ENCODE measurements at places on chromosomes 1 and 21. TPM values are rescaled to one million over a fixed set of nuclear protein-coding genes. Genes with fewer than 3 reads are reported as not detected.

HSPB7 gene
- not detected for total RNA-seq

GRCh38 chr1:2311184-2312032 is 79.9 kb downstream of the MORN1 start:
- peak; percentile 92 for DNase-seq
- no peak overlapping the region for H3K4me3 ChIP-seq
- H3K4me1 ChIP-seq, result peaks cover 8% of the 10 kb centered on the region
- H3K27ac ChIP-seq, result no peak overlapping the region
- H3K27me3 ChIP-seq, result no peaks in the 10 kb centered on the region

DNA sequence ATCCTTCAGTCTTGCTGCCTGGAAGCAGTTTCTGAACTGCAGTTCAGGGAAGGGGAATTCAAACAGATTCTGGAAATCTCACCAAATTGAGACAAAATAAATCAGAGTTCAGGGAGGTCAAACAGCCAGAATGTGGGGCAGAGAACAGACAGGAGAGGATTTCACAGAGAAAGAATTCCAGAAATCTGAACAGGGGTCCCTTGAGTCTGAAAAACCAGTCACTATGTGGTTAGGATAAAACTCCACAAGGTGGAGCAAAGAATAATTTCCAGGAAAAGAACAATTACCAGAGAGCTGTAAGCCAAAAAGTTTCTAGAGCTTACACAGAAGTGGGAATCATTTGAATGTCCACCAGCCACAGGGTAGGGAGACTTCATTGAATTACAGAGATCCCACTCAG is 84.7 kb downstream of the URB2 start:
- no peaks in the 10 kb centered on the region for H3K4me1 ChIP-seq
- no peak for DNase-seq
- H3K27me3 ChIP-seq, result no peaks in the 10 kb centered on the region

DNA sequence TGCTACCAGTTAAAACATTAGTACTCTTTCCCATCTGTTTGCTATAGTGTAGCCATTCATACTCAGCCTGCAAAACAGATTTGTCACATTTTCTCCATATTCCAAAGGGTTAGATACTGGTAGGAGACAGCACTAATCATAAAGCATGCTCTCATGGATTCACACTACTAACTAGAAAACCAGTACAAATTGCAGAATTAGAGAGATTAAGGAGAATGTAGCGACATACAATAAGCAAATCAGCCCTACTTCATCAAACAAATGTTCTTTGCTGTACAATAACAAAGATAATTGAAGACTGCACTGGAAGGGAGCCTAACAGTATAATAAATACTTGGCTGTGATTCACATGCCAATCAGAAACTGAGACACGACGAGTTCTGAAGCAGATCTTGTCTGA is 368.0 kb upstream of the PRMT6 start:
- H3K27me3 ChIP-seq, result no peaks in the 10 kb centered on the region
- no peak overlapping the region for H3K27ac ChIP-seq

DNA sequence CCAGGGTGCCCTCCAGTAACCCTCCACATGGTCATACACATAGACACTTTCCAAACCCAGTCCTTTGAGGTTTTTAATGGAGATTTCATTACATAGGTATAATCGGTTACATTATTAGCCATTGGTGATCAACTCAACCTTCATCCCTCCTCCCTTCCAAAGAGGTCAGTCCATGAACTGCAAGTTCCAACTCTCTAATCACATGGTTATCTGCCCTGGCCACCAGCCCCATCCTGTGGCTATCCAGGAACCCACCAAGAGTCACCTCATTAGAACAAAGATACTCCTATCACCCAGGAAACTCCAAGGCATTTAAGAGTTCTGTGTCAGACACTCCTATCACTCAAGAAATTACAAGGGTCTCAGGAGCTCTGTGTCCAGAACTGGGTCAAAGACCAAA is 12.2 kb downstream of the ATP1A4 start:
- H3K4me3 ChIP-seq, result no peak overlapping the region
- no peaks in the 10 kb centered on the region for H3K27me3 ChIP-seq
- H3K36me3 ChIP-seq, result no peaks in the 10 kb centered on the region
- H3K4me1 ChIP-seq, result no peaks in the 10 kb centered on the region
- no peak for DNase-seq

CFAP107 gene
- not detected for total RNA-seq

GRCh38 chr1:8813016-8813763 is 4.2 kb downstream of the RERE start:
- H3K36me3 ChIP-seq, result no peaks in the 10 kb centered on the region
- no peaks in the 10 kb centered on the region for H3K27me3 ChIP-seq
- DNase-seq, result no peak
- no peak overlapping the region for H3K27ac ChIP-seq
- H3K4me1 ChIP-seq, result no peaks in the 10 kb centered on the region

GRCh38 chr1:117174851-117175250 is 35.9 kb downstream of the VTCN1 start:
- H3K4me3 ChIP-seq, result no peak overlapping the region
- no peak overlapping the region for H3K27ac ChIP-seq
- H3K36me3 ChIP-seq, result no peaks in the 10 kb centered on the region
- DNase-seq, result peak; percentile 64

DNA sequence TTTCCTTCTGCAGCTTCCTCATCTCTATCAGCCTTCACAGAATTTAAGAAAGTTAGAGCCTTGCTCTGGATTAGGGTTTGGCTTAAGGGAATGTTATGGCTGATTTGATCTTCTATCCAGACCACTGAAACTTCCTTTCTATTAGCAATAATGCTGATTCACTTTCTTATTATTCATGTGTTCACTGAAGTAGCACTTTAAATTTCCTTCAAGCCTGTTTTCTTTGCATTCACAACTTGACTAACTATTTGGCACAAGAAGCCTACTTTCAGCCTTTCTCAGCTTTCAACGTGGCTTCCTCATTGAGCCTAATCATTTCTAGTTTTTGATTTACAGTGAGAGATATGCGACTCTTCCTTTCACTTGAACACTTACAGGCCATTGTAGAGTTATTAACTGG is 528.5 kb downstream of the PLPP3 start:
- peaks cover 27% of the 10 kb centered on the region for H3K27me3 ChIP-seq
- H3K4me3 ChIP-seq, result no peak overlapping the region
- no peak overlapping the region for H3K27ac ChIP-seq

DNA sequence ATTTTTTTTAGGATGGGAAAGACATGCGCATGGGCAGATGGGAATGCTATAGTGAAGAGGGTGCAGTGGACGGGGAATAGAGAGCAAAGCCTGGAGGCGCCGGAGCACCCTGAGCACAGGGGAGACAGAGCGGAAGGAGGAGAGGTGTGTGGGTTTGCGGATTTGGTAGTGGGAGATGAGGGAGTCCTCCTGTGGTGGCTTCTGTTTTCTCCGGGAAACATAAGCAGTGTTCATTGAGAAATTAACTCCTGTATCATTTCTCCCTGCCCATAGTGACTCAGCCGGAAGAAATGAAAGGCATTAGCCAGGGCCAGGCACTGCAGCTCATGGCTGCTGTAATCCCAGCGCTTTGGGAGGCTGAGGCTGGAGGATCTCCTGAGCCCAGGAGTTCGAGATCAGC is 4.7 kb upstream of the PTPRF start:
- no peaks in the 10 kb centered on the region for H3K36me3 ChIP-seq
- no peaks in the 10 kb centered on the region for H3K27me3 ChIP-seq

DNA sequence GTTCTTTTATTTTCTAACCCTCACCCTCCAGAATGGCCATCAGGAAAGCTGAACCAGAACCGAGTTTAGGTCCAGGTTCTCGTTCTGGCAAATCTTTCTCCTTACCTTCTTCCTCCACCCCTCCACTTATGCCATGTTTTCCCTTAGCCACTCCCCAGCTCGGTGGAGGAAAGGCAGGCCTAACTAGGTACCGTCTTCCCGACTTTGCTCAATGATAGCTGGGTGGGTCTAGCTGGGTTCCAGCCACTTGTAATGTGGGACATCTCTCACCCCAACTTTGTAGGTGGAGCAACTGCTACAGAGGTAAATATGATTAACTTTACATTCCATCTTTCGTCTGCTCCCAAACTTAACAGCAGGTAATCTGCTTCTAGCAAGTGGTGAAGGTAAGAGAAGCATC is 646 bp downstream of the BNIPL start:
- no peak overlapping the region for H3K27ac ChIP-seq
- H3K36me3 ChIP-seq, result peaks cover 7% of the 10 kb centered on the region
- H3K4me3 ChIP-seq, result no peak overlapping the region
- no peaks in the 10 kb centered on the region for H3K4me1 ChIP-seq

MPZ gene
- 3.3 TPM for total RNA-seq

DNA sequence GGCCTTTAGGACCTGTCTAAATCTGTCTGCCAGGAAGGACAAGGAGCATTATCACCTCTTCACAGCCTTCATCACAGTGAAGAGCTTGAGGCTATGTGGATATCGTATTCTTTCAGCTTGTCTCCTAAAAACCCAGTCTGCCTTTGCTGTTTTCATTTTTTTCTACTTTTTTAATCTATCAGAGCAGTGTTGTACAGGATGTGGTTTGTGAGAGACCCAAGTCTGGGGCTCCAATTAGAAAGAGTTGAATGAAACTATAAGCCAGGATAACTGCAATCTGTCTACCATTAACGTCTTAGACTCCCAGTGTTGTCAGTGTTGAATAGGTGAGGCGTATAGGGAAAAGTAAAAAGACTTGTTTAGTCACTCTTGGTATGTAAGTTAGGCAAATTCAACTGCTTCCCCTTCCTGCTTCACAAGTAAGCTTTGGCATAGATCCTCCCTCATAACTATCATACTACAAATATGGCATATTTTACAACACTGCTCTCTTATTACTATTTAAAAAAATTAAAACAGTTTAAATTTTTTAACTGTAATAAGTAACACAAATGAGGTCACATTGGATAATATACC is 1225.8 kb upstream of the PRMT6 start:
- no peak for DNase-seq
- H3K4me3 ChIP-seq, result no peak overlapping the region
- no peaks in the 10 kb centered on the region for H3K27me3 ChIP-seq
- H3K27ac ChIP-seq, result no peak overlapping the region
- H3K4me1 ChIP-seq, result no peaks in the 10 kb centered on the region
- H3K36me3 ChIP-seq, result no peaks in the 10 kb centered on the region

MFAP2 gene
- 119 TPM for total RNA-seq

GRCh38 chr1:181989261-181989920 is 72.1 kb downstream of the ZNF648 start:
- no peak overlapping the region for H3K27ac ChIP-seq
- no peaks in the 10 kb centered on the region for H3K36me3 ChIP-seq
- no peak overlapping the region for H3K4me3 ChIP-seq
- peaks cover 7% of the 10 kb centered on the region for H3K4me1 ChIP-seq
- no peak for DNase-seq

LAMC2 gene
- total RNA-seq, result 4.8 TPM

PLA2G2C gene
- total RNA-seq, result not detected

- H3K4me3 ChIP-seq, result no peak overlapping the region
- no peaks in the 10 kb centered on the region for H3K36me3 ChIP-seq
- no peaks in the 10 kb centered on the region for H3K4me1 ChIP-seq
- H3K27ac ChIP-seq, result no peak overlapping the region
Observed at GRCh38 chr1:227949341-227949921, 1.7 kb upstream of the WNT9A start.

PPIAL4G gene
- total RNA-seq, result not detected

COL6A1 gene
- total RNA-seq, result 375 TPM

GRCh38 chr1:231869364-231869763 is 242.8 kb downstream of the DISC1 start:
- H3K4me1 ChIP-seq, result no peaks in the 10 kb centered on the region
- no peak for DNase-seq
- no peaks in the 10 kb centered on the region for H3K27me3 ChIP-seq

DNA sequence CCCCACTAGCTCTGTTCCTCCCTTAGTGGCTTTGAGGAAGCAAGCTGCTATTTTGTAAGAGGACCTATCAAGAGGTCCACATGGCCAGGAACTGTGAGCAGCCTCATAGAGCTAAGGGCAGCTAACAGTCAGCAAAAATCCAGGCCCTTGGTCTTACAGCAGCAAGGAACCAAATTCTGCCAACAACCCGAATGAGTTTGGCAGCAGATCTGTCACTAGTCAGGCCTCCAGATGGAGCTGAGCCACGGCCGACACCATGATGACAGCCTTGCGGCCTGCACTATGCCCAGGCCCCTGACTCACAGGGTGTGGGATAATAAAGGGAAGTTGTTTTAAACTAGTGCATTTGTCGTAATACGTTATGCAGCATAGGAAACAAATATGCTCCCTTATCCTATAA is 28.0 kb upstream of the H3-3A start:
- H3K27ac ChIP-seq, result no peak overlapping the region
- DNase-seq, result no peak
- H3K4me1 ChIP-seq, result no peaks in the 10 kb centered on the region
- H3K4me3 ChIP-seq, result no peak overlapping the region

SLAMF8 gene
- not detected for total RNA-seq

RIPK4 gene
- total RNA-seq, result 56.3 TPM

DNA sequence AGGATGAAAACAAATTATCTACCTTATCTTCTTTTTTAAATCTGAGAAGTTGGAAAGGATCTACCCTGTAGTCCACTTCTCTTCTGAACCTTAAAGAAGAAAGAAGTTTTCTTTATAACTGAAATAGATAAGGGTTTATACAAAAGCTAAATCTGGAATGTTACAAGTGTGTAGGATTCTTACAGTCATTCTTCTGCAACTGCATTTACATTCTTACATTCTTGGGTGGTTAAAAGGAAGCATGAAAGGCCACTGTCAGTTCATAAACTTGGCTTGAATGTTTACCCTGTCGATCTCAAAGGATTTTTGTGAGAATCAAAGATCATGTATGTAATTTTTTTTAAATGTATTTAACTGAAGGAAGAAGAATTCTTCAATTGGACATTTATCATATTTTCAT is 142.1 kb upstream of the BRINP3 start:
- no peak for DNase-seq
- H3K36me3 ChIP-seq, result no peaks in the 10 kb centered on the region

DNA sequence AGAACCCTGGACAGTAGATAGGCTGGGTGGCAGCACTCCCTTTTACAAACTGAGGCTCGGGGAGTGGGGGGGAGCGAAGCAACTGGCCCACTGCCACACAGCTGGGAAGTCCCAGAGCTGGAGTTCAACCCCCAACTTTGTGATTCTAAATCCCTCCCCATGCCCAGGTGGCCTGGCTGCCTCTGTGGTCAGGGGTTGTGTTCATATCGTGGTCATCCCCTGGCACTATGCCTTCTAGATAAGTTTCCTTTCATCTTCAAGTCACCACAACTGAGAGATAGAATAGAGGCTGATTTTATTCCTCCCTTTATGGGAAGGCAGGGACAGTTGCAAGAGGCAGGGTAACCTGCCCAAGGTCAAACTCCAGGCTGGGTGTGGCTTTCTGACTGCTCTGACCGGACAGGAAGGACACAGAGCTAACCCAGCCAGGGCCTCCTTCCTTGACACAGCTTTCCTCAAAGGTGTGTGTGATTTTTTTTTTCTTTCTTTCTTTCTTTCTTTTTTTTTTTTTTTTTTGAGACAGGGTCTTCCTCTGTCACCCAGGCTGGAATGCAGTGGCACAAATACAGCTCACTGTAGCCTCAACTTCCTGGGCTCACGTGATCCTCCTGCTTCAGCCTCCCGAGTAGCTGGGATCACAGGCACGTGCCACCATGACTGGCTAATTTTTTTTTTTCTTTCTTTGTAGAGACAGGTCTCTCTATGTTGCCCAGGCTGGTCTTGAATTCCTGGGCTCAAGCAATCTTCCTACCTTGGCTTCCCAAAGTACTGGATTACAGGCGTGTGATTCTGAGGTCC is 18.4 kb upstream of the TNFRSF1B start:
- H3K36me3 ChIP-seq, result no peaks in the 10 kb centered on the region
- DNase-seq, result no peak
- no peak overlapping the region for H3K27ac ChIP-seq
- no peak overlapping the region for H3K4me3 ChIP-seq

All from endodermal cell (in vitro differentiated cells).